Activated naive CD4-positive, alpha-beta T cell (primary cell): ENCODE measurements at places on chromosomes 11 and 22.

- no peak for DNase-seq
Measured at GRCh38 chr22:35054064-35054463, 11.9 kb upstream of the ISX start.

- DNase-seq, result no peak
Measured at GRCh38 chr11:2465202-2466068, 20.6 kb downstream of the KCNQ1 start.

DNA sequence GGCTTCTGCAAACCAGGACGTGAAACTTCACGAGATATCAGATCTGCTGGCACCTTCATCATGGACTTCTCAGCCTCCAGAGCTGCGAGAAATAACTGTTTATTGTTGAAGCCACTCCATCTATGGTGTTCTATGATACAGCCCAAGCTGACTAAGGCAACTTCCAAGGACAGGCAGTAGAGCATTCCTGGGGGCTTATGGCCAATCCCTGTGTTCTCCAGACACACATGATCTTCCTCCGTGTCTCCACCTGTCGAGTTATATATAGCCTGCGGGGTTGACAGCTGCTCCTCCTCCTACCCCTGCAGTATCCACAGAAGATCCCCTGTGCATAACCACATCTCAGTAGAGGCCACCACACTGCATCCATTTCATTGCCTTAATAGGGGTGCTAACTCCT lies 11.0 kb downstream of the TP53AIP1 start:
- DNase-seq, result no peak

GRCh38 chr11:66495401-66495854 lies 15.0 kb upstream of the BBS1 start:
- no peak for DNase-seq

GRCh38 chr11:76598426-76598839 lies 72.1 kb downstream of the LRRC32 start:
- no peak for DNase-seq

- DNase-seq, result no peak
Measured at GRCh38 chr22:17637490-17638181, 921 bp upstream of the BCL2L13 start.

- no peak for DNase-seq
Measured at GRCh38 chr11:94030059-94030458, 8.9 kb downstream of the HEPHL1 start.

- DNase-seq, result no peak
Measured at GRCh38 chr11:66971488-66971887, 3.6 kb upstream of the C11orf86 start.

DNA sequence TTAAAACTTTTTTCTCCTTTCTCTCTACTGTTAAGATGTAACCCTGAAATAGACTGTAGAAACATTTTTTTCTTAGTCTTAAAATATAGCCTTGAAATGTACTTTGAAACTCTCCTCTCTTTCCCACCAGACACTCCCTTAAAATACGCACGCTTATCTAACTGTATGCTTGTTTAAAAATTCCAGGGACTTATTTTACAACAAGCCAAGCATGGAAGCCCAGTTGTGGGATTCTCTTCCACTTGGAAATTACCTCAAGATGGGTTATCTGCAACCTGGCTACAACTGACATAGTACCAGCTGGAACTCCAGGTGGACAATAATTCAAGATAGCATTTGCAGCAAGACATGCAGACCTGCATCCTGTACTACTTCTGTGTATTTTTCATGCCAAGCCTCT lies 12.1 kb upstream of the CHORDC1 start:
- no peak for DNase-seq

DNA sequence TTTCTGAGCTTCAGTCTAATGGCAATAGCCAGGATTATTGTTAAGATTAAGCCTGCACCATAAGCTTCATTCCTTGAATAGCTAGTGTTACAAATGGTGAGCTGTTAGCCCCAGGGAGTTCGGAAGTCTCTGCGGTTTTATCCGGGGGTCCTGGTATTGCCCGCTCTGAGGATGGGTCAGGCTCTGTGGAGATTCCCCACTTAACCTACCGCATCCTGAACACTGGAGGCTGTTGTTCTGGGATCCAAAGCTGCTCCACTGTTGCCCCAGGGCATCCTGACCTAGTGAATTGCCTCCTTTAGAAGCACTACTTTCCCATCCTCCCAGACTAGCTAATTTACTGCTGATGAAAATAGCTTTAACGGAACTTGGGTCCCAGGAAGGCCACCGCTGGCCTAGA lies 14.5 kb upstream of the PEX26 start:
- no peak for DNase-seq

- no peak for DNase-seq
Measured at GRCh38 chr22:27752771-27753170, 48.8 kb downstream of the MN1 start.

- DNase-seq, result no peak
Measured at GRCh38 chr22:44129619-44129976, 51.1 kb upstream of the PARVG start.

DNA sequence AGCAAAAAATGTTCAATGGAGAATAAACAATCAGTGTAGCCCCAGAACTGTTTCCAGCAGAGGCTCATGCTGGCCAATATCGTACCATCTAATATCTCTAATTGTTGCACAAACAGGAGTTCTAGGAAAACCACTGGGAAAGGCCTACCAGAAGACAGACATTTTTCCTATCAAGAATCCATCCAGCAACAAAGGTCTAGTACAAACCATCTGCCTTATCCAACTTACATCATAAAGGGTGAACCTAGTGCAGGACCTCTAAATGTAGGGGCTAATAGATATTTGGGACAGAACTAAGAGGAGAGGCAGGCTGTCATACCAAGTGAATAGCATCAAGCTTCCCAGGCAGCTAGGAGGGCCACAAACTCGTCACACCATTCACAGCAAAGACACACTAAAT lies 18.7 kb downstream of the PAX6 start:
- no peak for DNase-seq

DNA sequence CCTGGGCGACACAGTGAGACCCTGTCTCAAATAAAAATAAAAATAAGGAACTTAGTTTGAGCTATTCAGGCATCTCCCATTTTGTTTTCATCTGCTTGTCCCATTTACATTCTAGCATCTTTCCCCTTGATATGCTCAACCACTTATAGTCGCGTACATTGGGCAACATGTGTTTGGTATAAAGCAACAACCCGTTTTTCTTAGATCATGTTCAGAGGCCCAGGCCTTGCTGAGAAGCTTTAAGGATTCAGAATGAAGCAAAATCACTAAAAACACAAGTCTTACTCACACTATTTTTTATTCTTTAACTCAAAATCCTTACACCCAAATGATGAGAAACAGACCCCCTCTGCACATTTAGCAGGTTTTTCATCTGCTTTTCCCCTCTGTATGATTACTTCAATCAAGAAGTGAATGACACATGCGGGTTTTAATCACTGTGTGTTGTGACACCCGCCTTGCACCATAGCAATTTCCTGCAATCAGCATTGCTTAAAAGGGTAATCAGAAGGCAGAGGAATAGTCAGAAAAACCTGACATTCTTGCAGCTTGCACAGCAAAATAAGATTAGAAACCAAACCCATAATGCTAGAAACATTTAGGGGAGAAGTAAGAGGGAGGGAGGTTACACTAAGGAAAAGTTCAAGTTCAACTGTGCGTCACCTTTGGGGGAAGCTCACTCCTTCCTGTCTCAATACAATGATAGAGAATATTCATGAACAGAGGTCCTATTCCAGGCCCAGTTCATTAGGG lies 25.9 kb downstream of the ALG9 start:
- no peak for DNase-seq

DNA sequence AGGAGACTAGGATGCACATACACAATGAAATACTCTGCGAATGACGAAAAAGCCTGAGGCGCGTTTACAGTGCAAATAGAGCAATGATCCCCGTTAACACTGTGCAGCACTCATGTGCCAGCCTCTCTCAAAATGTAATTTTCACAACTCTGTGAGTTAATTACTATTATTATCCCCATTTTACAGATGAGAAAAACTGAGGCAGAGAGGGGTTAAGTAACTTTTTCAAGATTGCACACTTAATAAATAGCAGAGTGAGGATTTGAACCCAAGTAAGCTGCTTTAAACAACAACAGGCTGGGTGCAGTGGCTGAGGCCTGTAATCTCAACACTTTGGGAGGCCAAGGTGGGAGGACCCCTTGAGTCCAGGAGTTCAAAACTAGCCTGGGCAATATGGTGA lies 21.6 kb upstream of the SYT12 start:
- DNase-seq, result no peak

GRCh38 chr11:115548878-115549528 lies 44.8 kb upstream of the CADM1 start:
- DNase-seq, result no peak

GRCh38 chr11:64267207-64267945 lies 16.0 kb downstream of the PLCB3 start:
- no peak for DNase-seq

- no peak for DNase-seq
Measured at GRCh38 chr22:40572976-40573375, 63.5 kb downstream of the MRTFA start.

GRCh38 chr11:111575740-111576139 lies 26.5 kb upstream of the SIK2 start:
- no peak for DNase-seq

DNA sequence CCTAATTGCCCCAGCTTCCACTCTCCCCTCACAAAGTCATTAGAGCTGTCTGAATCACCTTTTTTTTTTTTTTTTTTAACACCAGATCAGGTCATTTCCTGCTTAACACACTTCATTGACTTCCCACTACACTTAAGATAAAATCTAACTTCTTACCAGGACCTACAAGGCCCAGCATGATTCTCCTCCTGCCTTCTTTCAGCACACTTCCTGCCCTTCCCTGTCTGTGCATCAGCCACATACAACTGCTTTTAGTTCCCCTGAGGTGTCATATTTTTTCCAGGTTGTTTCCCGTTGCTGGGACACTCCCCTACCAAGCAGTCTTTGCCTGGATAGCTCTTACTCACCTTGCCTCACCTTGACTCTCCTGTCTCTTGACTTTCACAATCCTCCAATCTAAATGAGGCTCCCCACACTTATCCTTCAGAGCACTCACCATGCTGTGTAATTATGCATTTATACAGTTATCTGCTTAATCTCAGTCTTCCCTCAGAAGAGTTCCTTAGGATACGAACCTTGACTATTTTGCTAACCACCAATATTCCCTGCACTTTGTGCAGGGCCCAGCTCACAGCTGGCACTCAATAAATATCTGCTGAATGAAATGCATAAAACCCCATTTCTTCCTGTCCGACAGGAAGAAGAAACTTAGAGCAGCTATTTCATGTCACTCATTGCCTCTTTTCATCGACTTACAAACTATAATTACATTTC lies 96.6 kb upstream of the AKIP1 start:
- no peak for DNase-seq

- no peak for DNase-seq
Measured at GRCh38 chr11:43135966-43136534, 175.7 kb upstream of the API5 start.

- no peak for DNase-seq
Measured at GRCh38 chr22:42365942-42366695, 66.1 kb downstream of the NFAM1 start.

- DNase-seq, result no peak
Measured at GRCh38 chr11:15236559-15236958, 121.8 kb downstream of the INSC start.

GRCh38 chr11:129853518-129854231 lies 38.0 kb downstream of the TMEM45B start:
- DNase-seq, result peak; percentile 79

DNA sequence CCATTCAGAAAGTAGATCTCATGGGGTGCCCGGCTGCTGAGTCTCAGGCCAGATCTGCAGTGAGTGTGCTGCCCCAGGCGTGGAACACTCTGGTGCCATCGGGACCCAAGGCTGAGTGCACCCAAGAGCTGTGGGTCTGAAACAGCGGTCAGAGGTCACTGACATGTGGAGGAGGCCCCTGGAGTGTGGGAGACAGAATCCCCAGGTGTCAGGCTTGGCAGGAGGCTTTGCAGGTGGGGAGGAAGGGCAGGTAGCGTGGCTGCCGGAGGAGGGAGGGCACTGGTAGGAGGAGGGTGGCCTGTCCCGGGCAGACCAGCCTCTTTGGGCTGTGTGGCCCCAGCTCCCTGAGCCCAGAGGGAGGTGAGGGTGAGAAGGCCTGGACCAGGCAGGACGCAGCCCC lies 31.7 kb upstream of the KRTAP5-6 start:
- DNase-seq, result no peak

GRCh38 chr11:76800466-76801200 lies 17.5 kb downstream of the TSKU start:
- no peak for DNase-seq

- no peak for DNase-seq
Measured at GRCh38 chr11:86481399-86481798, 106.7 kb downstream of the CCDC81 start.
